ENCODE measurements at places on chromosomes 3 and 15.

DNA sequence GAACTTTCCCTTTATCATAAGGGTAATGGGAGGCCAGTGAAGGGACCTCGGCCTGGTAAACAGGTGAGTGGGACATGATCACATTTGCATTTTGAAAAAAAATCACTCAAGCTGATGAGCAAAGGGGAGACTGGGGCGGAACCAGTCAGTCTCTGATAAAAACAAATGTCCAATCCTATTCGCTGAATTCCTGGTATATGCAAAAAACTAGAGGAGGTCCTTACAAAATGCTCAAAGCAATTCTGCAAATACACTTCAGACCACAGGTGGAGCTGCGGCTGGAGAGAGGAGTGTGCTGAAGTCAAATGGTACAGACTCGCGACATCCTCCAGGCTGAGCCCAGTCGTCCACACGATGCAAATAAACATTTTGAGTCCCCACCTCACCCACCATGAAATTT is 166.7 kb downstream of the FOXP1 start:
- DNase-seq, result no peak

GRCh38 chr3:28915741-28916500 is 364.9 kb upstream of the RBMS3 start:
- DNase-seq, result no peak

GRCh38 chr3:69959581-69959980 is 40.0 kb upstream of the SAMMSON start:
- DNase-seq, result no peak

DNA sequence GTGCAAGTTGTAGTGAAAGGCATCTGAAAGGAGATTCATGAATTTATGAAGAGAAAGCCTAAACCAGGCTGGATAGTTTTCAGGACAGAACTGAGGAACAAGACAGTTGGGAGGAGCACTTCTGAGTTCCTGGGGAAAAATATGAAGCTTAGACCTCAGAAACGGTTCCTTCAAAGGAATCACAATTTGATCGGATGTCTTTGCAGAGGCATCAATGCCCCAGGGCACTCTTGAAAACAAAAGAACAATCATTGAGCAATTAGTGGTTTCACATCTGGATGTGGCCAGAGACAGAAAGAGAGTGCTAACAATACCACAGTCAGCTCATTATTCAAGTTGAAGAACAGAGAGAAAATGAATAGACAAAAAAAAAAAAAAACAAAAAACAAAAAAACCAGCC is 86.2 kb downstream of the KLF13 start:
- no peak for DNase-seq

- DNase-seq, result no peak
These were observed 18.2 kb downstream of the IDH2 start for GRCh38 chr15:90083954-90084607.

DNA sequence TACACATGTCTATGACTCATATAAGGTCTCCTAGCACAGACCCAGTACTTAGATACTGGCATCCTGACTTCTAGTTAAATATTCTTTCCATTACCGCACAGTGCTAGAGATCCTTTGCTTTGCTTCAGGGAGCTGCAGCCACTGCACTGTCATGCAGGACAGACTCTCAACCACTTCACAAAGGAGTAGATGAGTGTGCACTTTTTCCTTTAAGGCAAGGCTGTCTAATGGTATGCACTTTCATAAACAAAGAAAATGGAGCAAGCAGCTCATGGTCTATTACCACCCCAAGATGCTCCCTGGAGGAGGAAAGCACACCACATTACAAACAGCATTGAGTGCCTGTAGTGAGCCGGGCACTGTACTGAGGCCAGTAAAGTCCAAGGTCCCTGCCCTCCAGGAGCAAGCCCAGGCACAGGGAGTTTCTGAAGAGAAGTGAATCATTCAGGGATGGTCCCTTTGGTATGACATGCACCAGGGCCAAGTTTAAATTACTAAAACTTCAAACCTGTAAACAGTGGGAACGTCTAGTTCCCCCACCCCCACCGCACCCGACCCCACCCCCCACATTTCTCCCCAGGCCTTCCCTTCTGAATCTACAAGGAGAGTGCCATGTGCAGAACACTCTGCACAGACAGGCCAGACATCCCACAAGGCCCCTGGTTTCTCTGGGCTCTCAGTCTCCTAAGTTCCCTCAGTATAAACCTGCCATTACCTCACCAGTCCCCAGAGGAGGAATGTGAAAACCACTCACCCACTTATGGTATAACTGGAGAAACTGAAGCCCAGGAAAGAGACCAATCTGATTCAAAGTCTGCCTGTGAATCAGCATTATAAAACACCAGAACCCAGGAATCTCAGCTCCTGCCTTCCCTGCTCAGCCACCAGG is 107.8 kb upstream of the BCL6 start:
- no peak for DNase-seq

- peak; percentile 23 for DNase-seq
These were observed 50.0 kb downstream of the RLBP1 start for GRCh38 chr15:89171136-89172072.

DNA sequence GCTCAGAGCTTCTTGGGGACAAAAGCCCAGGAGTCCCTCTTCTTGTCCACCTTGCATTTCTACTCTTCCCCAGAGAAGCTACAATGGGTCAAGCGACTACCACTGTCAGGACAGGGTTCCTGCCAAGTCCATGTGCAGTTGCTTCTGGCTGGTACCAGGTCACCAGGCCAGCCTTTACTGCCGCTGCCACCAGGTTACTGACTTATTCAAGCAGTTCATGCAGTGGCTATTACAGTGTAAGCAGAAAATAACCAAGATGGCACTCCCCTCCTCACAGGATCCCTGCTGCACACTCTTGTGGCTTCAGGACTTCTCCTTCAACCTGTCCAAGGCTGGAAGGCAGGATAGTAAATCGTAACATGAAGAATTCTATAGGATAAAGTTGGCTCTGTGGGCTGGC is 42.1 kb downstream of the CTDSPL start:
- no peak for DNase-seq

- DNase-seq, result peak; percentile 10
These were observed 10.3 kb downstream of the CHP1 start for GRCh38 chr15:41241221-41241964.

DNA sequence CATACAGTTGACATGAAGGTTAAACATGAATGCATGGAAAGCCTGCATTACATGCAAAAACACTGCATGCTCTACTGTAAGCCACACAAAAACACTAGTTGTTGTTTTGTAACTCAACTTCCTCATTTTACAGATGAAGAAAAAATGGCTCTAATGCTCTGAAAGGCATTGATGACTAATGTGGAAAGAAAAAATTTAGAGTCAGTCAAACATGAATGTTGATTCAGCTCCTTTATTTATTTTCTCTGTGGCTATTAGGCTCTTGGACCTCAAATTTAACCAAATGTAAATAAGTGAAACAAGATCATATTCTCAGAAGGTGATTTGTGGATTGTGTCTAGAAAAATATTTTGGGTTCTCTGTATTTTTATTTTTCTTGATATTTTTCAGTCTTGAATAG is 336.7 kb upstream of the ZNF717 start:
- DNase-seq, result no peak

GRCh38 chr3:149535333-149535685 is 60.8 kb downstream of the TM4SF4 start:
- DNase-seq, result no peak

DNA sequence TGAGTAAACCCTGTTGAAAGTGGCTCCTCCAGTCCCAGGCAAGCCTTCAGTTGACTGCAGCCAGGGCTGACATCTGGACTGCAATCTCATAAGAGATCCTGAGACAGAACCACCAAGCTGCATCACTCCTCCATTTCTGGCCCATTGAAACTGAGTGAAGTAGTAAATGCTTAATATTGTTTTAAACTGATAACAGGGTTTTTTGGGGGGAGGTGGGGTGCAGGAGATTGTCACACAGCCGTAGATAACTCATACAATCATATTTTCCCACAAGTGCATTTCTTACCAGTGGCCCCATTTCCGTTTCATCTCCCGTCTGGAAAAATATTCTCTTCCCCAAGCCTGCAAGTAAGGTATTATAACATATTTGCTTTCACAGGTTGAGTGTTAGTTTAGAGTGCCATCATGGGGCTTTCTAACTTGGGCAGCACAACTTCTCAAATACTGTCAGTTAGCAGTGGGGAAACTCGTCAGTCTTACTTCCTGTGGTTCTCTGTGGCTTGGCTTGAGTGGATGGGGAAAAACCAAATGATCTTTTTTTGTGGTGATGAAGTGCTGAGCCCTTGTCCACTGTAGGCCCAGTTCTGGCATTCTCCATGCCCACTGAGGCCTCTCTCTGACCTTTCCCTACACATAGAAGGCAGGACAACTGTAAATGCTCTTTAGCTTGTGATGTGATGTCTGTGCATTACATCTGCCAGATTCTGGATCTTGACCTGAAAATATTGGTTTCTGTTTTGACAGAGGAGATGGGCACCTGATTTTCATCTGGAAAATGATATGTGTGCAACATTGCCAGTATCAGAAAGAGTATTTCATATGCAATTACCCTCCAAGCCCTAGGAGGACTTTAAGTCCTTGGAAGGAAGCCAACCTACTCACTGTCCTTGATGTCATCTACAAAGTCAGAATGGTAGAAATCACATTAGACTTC is 90.1 kb upstream of the BHLHE40 start:
- DNase-seq, result no peak

DNA sequence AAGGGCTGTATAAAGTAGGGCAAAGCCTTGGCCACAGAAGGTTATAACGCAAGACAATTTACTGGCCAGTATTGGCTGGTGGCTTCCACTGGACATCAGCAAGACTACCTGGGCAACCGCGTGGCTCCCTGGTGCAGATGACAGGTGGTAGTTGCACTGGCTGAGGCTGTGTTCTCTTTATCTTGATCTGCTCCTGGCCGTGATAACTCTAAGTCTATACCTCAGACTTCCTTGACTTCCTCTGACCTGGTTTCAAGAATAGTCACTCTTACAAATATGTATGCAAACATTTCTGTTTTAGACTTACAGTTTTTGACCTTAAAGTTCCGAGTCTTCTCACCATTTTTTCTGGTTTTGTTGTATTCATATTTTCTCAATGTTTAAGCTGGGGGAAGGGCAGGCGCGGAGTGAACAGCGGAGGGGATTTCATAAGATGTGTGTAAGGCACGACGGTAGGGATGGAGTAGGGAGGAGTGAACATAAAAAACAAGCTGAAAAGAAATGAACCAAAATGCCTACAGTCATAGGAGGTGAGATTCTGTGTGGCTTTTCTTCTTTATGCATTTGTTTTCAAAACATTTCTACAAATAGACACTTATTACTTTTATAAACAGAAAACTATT is 15.2 kb upstream of the TMEM212 start:
- no peak for DNase-seq

- no peak for DNase-seq
These were observed 199.8 kb downstream of the TCF12 start for GRCh38 chr15:57118013-57118799.

- no peak for DNase-seq
These were observed 80.7 kb downstream of the ABI3BP start for GRCh38 chr3:100912571-100912970.

GRCh38 chr3:44114142-44114541 is 127.5 kb upstream of the TOPAZ1 start:
- no peak for DNase-seq

DNA sequence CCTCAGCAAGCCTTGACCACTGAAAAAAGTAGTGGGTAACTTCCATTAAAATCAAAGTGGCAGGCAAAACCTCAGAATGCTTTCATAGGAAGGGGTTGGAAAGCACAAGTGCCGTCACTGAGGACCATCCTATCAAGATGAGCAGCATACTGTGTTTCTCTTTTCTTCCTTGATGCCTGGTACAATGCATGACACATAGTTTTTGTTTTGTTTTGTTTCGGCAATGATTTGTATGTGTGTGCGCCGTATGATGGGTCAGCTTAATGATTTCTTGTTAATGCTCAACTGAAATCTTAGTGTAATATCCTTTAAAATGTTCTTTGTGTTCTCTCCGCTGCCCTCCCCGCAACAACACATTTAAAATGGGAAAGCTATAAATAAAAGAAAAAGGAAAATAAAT is 476.4 kb upstream of the KCNMB2 start:
- no peak for DNase-seq

DNA sequence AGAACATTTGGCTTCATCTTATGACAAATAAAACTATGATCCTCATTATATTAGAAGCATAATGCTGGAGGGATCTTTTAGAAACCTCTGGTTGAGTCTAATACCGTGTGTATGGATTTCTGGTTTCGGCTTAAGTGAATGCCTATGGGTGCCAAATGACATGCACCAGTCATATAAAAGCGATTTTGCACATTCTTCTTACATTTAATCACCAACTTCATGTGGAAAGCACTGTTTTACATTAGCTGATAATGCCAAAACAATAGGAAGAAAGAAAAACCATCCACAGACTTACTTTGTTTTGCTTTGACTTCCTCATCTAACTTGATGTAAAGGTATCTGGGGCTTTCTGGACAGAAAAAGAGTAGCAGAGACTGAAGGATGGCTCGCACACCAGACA is 20.9 kb downstream of the SLC2A2 start:
- DNase-seq, result no peak

DNA sequence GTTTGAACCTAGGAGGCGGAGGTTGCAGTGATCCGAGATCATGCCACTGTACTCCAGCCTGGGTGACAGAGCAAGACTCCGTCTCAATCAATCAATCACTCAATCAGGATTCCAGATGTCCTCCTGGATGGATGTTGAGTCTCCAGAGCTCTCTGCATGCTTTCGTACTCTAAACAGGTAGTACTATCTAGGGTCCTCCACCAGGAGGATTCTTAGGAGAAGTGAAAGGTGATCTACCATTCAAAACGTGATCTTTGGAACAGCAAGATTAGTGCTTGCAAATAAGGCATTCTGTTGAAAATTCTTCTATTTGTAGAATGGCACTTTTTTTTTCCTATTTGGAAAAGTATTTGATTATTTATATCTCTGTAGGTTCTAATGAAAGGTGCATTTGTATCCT is 34.3 kb downstream of the CNOT10 start:
- DNase-seq, result no peak

- no peak for DNase-seq
These were observed 231.9 kb upstream of the TBC1D5 start for GRCh38 chr3:17974206-17974841.

DNA sequence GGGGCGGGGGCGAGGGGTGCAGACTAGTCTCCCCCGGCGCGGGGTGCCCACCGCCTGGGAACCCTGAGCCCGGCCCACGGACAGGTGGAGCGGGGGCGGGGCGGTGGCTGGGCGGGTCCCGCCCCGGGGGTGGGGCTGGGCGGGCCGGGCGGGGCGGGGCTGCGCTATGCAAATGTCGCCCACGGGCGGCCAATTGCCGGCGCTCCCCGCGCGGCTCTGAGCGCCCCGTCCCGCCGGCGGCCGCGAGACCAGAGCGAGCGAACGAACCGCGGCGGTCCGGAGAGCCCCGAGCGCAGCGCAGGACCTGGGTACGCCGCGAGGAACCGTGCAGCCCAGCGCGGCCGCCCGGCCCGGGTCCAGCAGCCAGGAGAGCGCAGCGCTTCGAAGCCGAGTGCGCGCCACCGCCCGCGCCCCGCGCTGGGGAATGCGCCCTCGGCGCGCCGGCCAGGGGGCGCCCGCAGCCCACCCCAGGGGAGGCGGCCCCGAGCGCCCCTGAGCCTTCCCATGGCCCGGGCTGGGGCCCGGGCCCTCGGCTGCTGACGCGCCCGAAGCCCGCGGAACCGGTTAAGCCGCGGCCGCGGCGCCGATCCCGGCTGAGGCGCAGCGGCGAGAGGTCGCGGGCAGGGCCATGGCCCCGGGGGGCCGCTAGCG is at the start of gene SEMA3F:
Gene SEMA3F, plus strand, starts transcription at position 485 of the 651 bp plus-strand sequence. CDS start 4,299 bp downstream, outside the sequence.
- no peak for DNase-seq
